ENCODE measurements at places on chromosomes 2 and 18.
A peak's percentile ranks its signal among the peaks of the same experiment; 100 is the strongest.

DNA sequence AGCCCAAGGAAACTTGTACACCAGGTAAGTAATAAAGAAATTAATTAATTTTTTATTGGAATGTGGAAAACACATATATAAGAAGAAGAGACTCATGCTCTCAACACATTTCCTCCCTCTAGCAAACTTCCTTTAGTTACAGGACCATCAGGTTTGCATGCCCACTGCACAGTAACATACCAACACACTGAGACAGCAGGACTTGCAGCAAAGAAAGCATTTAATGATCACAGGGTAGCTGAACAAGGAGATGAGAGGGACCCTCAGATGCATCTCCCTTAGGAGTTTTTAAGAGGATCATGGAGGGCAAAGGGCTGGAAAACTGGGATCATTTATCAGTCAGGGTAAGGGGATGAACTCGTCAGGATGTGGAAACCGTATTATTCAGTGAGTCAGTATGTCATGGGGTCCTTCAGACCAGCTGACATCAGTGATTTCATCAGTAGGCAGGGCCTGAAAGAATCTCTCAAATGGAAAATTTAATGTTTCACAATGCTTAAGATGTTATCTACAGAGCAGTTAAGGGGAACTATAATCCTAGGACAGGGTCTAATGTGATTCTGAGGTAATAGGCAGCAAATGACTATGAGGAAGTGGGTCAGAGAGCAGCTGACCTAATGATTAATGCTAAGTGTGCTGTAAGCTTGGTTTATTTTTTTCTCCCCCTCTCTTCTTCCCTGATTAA lies 193.8 kb upstream of the RND3 start:
- DNase-seq = no peak

- no peak for DNase-seq
These were observed 202.9 kb downstream of the RDH14 start for GRCh38 chr2:18357537-18357936.

DNA sequence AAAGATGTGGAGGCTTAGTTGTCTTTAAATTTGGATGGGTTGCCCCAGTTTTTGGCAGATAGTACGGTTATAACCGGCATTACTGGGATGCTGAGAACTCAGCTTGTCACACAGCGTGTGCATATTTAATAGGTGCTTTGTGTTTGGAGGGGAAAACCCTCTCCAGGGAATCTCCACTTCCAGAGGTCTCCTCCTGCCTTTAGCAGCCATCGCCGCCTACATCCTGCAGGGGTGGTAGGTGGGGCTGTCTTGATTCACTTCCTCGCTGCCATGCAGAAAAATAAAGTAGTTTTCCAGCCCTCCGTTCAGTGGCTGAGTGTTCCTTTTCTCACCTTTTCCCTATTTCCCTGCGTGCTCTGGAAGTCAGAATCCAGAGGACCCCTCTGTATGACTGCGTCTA lies 76.4 kb downstream of the ITGB1BP1 start:
- DNase-seq = no peak

DNA sequence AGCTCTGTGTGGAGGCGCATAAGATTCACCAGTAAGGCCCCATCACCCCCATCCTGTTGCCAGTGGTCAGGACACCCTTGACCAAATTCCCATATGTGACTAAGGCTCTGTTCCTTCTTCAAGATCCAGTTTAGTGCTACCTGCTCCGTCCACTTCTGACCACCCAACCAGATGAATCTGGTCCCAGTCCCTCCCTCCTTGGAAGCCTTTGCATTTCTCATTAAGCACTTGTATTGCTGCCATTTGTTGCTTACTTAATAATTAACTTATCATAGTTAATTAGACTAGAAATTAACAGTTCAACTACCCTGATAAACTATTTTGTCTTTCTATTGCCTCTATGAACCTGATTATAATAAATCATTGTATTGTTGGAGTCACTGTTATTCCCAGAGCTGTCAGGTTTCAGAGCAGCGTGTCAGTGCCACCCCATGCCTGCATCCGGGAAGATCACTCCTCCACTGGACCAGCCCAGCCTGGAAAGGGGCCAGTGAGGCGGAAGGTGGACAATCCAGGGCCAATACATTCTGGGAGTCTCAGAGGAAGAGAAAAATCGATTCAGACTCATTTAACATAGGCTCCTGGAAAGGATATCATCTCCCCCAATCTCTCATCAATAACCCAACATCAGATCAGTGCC lies 9.5 kb upstream of the NAT8 start:
- DNase-seq = no peak

DNA sequence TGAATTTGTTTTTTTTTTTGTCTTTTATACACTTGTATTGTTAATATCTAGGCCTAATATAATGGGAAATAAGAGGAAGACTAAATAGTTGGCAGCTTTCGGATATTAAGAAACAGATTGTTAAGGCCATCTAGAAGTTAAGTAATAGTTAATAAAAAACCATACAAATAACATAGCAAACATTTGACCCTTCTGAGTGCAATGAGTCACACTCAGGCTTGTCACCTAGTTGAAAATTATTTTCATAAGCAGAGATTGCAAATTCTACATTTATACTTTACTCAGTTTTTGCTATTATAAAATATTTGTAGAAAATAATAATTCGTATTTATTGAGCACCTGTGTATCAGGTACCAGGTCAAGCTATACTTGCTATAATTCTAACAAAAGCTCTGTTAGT lies 2.4 kb downstream of the NUP35 start:
- no peak for DNase-seq

GRCh38 chr2:234496835-234497593 lies at the start of gene ARL4C:
ARL4C (minus strand) TSS chr2:234497081; CDS start chr2:234496586, 495 bp downstream.
- peak; percentile 78 for DNase-seq

- no peak for DNase-seq
These were observed 35.0 kb downstream of the STAT4 start for GRCh38 chr2:191115804-191116203.

DNA sequence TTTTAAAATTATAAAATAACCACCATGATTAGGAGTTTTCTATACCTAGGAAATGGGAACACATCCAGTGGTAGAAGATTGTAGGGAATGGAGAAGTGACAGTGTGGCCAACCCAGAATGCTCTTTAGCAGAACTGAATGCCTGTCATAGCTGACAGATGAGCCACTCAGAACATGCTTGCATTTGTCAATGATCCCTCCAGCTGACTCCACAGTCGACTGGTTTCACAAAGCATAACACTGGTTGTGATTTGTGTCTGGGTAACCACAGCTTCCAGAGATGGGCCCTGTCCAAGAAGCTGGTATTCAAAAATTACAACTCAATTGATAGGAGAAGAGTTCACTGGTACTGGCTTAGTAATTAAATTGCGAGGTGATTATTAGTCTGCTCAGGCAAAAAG lies 9.0 kb upstream of the CTIF start:
- DNase-seq = no peak

- DNase-seq = no peak
These were observed 72.8 kb upstream of the DSEL start for GRCh38 chr18:67589325-67589724.

GRCh38 chr18:579238-579637 lies 942 bp upstream of the CETN1 start:
- DNase-seq = no peak

Data from NCI-H526 (cell line).